Stimulated activated CD4-positive, alpha-beta T cell treated with anti-CD3 and anti-CD28 coated beads, Interleukin-15, amount 100 ng/mL, for 1 hour (primary cell): ENCODE measurements at places on chromosomes 1 and 21.

DNA sequence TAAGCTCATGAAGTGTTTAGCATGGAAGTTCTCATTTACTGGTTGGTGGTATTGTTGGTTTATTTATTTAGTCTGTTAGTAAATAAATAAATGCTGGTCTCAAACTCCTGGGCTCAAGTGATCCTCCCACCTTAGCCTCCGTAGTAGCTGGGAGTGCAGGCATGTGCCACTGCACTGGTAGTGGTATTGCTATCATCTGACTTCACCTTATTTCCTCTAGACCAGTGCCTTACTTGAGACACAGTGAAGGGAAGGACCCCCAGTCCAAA lies 1.4 kb upstream of the SLC2A1 start:
- no peak for DNase-seq

- DNase-seq: no peak
Measured at GRCh38 chr21:42319376-42319775, 4.2 kb upstream of the TFF3 start.

DNA sequence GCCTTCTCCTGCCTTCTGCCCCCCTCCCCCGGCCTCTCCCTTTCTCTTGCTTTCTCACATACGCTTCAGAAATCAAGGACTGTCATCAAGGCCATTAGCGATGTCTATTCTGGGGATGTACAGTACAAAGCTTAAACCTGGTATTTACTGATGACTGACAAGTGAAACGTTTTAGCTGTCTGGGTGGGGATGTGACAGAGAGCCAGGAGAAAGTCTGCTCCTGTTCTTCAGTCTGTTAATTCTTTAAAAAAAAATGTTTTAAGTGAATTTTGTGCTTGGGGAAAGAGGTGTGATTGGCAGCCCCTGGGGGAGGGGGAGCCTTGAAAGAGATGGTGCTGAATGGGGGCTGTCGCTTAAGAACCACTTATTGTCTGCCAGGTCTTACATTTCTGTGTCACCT lies 283.0 kb upstream of the PLXNA2 start:
- DNase-seq: no peak

DNA sequence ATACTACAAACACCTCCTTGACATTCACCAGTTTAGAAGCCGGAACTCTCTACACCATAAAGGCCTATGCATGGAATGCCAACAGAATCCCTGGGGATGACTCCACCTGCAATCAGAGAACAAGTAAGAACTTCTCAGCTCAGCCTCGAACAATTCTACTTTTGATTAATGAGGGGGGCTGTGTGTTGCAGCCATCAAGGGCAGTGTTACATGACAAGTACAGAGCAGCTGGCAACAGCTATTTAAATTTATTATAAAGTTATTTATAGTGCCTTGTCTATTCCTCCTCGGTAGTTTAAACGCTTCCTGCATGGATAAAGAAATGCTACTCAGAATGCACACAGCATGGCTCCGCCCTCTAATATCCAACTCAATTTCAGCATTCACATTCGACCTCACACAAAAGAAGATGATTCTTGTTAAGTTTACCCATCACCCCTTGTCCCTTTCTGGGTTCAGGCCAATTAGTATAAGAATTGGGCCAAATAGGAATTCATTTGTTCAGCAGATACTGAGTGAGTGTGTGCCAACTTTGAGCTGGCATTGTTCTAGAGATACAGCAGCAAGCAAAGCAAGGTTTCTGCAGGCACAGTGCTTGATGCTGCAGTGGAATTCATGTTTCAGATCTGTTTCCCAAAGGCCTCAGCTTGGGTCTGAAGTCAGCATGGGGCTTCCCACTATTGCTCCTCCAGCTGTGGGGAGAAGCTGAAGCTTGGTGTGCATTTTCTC lies 6.4 kb downstream of the FNDC7 start:
- DNase-seq: no peak

DNA sequence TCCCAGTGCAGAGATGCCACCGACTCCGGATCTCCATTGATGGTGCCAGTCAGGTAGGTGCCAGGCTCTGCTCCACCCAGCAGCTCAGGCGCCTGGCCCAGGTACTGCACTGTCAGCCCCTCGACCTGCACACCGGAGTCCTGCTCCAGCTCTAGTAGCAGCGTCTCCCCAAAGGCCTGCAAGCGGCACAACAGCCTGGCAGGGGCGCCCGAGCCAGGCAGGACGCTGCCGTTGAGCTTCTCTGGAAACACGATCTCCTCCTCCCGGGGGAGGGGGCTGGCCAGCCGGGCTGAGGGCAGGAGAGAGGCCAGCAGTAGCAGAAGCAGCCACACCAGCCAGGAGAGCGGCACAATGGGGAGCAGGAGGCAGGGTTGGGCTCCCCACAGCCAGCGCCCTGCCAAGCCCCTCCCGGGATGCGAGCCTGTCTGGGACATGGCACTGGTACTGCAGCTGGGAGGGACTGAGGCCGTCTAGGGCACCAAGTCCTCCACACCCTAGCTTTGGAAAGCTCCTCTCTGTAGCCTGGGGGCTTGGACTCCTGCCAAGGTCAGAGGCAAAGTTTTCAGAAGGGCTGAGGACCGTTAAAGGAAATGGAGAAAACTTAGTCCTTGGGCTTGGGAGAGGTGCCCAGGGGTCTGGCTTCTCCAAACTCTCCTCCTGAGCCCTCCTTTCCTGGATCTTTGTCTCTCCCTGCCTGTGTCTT lies 509 bp downstream of the ADAMTS4 start:
- no peak for DNase-seq

- DNase-seq: no peak
Measured at GRCh38 chr1:212366901-212367300, 47.8 kb downstream of the PACC1 start.

GRCh38 chr1:154755858-154756730 lies 114.0 kb downstream of the KCNN3 start:
- DNase-seq: no peak

DNA sequence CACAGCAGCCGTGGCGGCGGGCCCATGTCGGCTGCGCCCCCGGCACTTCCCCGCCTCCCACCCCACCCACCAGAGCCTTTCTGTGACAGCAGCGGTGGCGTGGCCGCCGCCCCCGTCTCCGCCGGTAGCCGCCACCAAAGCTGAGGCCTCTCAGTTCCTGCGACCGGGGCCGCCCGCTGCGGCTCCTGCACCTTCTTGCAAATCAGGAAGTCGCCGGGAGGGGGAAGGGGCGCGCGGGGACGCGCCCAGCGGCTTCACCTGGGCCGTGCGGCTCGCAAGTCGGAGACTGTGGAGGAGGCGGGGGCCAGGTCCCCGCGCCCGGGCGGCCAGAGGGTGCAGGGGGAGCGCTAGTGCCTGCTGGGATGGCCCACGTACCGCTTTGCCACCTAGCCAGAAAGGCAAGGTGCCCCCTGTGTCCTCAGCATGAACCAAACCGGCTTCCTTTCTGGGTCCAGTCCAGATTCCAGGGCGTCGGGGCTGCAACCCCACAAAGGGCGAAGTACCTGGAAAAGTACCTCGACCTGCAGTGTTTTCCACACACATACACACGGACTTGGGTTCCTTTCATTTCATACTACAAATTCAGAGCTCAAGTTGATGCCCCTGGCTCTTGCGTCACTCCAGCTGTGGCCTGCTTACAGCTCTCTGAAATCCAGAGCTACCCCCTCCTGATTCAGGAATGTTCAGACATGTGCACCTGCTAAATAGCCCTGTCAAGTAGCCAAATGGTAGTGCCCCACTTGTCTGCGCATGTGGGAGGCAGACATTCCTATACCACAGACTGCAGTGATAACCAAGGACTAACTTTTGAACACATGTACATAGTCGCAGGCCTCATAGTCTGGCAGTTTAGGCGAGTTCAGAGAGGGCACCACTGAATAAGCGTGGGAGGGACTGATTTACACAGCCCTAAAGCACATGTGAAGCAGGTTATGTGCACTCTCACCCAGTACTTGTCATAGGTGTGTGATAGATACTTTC lies at the start of gene DENND1B:
TSS of gene DENND1B (minus strand) at position 199 of the 981 bp plus-strand sequence. CDS start 325 bp downstream, outside the sequence.
- peak; percentile 64 for DNase-seq

GRCh38 chr1:78408810-78409209 lies 82.0 kb upstream of the PTGFR start:
- no peak for DNase-seq
